Mononuclear cell (primary cell): ENCODE measurements at places on chromosomes 3 and 15. TPM values are rescaled to one million over a fixed set of nuclear protein-coding genes. Genes with fewer than 3 reads are reported as not detected.

The FOXL2NB gene
- total RNA-seq, result under 0.01 TPM

The RPL39L gene
- 0.52 TPM for total RNA-seq

The CCDC80 gene
- under 0.01 TPM for total RNA-seq

The PRSS50 gene
- not detected for total RNA-seq

The PLSCR5 gene
- not detected for total RNA-seq

The TRH gene
- total RNA-seq, result 0.10 TPM

The ZBTB11 gene
- 96.2 TPM for total RNA-seq
